IMR-90 (cell line): ENCODE measurements at places on chromosomes 7 and 10. TPM values are rescaled to one million over a fixed set of nuclear protein-coding genes. Genes with fewer than 3 reads are reported as not detected.

TRPV6 gene
- not detected in 2 replicates for total RNA-seq

PTPRZ1 gene
- not detected in 2 replicates for total RNA-seq

TMEM213 gene
- total RNA-seq = not detected in 2 replicates

CADPS2 gene
- total RNA-seq = 0.28 and 0.54 TPM in 2 replicates

NCF1 gene
- not detected in 2 replicates for total RNA-seq

VAX1 gene
- not detected in 2 replicates for total RNA-seq

SDK1 gene
- 1.1 and 1.6 TPM in 2 replicates for total RNA-seq

CFAP58 gene
- 0.36 and 0.83 TPM in 2 replicates for total RNA-seq

AZGP1 gene
- total RNA-seq = not detected in 2 replicates

SEMA3C gene
- 97.1 and 116 TPM in 2 replicates for total RNA-seq

GRID2IP gene
- total RNA-seq = not detected in 2 replicates

ETV1 gene
- total RNA-seq = 17.2 and 21.1 TPM in 2 replicates

GRCh38 chr7:102066476-102066875 lies 220.2 kb upstream of the SH2B2 start:
- no peak overlapping the region for H3K4me3 ChIP-seq
- H3K4me1 ChIP-seq = peaks cover 9% of the 10 kb centered on the region
- no peaks in the 10 kb centered on the region for H3K27me3 ChIP-seq
- H3K36me3 ChIP-seq = peaks cover 13% of the 10 kb centered on the region
- H3K27ac ChIP-seq = no peak overlapping the region

- no peaks in the 10 kb centered on the region for H3K27me3 ChIP-seq
- no peak overlapping the region for H3K27ac ChIP-seq
- H3K4me1 ChIP-seq = no peaks in the 10 kb centered on the region
- DNase-seq = no peak
- H3K36me3 ChIP-seq = no peaks in the 10 kb centered on the region
- H3K4me3 ChIP-seq = no peak overlapping the region
Measured at GRCh38 chr7:37277513-37277912, 171.2 kb downstream of the ELMO1 start.

- H3K27ac ChIP-seq = no peak overlapping the region
- H3K27me3 ChIP-seq = no peaks in the 10 kb centered on the region
- H3K36me3 ChIP-seq = no peaks in the 10 kb centered on the region
- no peak for DNase-seq
- H3K4me1 ChIP-seq = peaks cover 6% of the 10 kb centered on the region; the same call in 1 of the 2 replicates
Measured at GRCh38 chr10:95343573-95343972, 52.8 kb upstream of the PDLIM1 start.

DNA sequence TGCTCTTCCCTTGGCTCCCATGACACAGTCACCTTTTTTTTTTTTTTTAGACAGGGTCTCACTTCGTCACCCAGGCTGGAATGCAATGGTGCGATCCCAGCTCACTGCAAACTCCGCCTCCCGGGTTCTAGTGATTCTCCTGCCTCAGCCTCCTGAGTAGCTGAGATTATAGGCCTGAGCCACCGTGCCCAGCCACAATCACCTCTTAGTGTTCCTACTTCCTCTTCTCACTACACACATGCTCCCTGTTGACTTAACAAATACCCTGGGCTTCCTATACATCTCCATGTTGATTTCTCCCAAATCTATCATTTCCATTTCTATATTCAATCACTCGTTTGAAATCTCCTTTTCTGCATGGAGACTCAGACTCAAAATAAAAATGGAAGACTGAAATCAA lies 91.7 kb downstream of the CUBN start:
- DNase-seq = no peak
- H3K27me3 ChIP-seq = no peaks in the 10 kb centered on the region
- H3K36me3 ChIP-seq = no peaks in the 10 kb centered on the region
- no peak overlapping the region for H3K27ac ChIP-seq

DNA sequence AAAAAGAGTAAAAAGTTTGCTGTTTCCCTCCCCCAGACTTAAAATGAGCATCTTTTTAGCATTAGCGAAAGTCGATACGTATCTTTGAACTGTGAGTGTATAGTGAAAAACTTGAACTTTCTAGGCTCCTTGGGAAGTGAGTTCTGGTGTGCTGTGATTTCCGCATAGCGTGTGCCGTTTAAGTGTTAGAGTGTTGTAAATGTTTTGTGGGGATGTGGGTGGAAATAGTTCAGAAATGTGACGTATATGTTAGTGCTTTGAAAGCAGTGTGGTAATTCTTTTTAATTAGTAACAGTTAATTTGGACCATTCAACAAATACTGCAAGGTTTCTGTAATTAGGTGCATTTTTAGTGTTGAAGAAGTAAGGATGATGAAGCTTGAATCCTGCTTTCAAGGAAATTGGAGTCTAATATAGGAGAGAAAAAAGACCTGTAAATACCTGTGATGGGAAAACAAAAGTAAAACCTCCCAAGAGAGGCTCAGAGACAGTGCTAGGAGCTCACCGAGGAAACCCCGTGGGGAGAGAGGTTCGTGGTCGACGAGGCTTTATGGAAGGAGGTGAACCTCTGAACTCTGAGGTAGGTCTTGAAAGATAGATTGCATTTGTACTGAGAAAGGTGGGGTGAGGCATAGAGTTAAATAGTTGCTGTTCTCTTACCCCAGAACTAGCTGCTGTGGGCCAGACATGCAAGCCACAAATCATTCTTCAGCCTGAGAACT lies 40.8 kb downstream of the RBM33 start:
- peaks cover 20% of the 10 kb centered on the region for H3K36me3 ChIP-seq
- H3K27ac ChIP-seq = no peak overlapping the region
- H3K4me1 ChIP-seq = peaks cover 3% of the 10 kb centered on the region; the same call in 1 of the 2 replicates
- no peak overlapping the region for H3K4me3 ChIP-seq
- no peak for DNase-seq
- H3K27me3 ChIP-seq = no peaks in the 10 kb centered on the region

DNA sequence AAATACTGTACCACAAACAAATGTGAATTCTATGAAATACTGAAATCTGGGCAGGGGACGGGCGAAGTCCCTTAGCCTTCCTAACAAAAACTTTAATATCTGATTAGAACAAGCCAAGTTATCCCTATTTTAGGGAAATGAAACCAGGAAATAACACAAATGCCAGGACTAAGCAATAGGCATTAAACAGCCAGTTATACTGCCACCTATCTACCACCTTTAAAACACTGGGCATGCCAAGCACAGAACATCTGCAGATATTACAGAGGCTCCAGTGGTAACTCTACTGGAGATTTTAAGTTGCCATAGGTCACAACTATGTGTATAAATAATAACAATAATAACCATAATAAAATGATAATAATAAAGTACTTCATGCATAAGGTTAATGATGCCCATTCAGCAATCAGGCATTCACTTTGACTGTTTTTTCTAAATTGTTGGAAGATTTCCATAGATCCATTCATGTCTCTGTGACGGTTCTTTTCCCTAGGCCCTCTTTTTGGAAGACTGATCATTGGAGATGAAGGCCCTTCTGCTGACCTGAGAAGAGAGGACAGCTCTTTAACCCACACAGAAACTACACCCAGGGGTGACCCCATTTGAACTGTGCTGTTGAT lies 195.7 kb downstream of the CACNA2D1 start:
- H3K4me3 ChIP-seq = no peak overlapping the region
- no peak overlapping the region for H3K27ac ChIP-seq
- H3K4me1 ChIP-seq = no peaks in the 10 kb centered on the region
- peak; percentile 7 for DNase-seq
- no peaks in the 10 kb centered on the region for H3K36me3 ChIP-seq

GRCh38 chr10:95303535-95303934 lies 12.7 kb upstream of the PDLIM1 start:
- DNase-seq = peak; percentile 58
- no peaks in the 10 kb centered on the region for H3K36me3 ChIP-seq
- H3K4me3 ChIP-seq = no peak overlapping the region

DNA sequence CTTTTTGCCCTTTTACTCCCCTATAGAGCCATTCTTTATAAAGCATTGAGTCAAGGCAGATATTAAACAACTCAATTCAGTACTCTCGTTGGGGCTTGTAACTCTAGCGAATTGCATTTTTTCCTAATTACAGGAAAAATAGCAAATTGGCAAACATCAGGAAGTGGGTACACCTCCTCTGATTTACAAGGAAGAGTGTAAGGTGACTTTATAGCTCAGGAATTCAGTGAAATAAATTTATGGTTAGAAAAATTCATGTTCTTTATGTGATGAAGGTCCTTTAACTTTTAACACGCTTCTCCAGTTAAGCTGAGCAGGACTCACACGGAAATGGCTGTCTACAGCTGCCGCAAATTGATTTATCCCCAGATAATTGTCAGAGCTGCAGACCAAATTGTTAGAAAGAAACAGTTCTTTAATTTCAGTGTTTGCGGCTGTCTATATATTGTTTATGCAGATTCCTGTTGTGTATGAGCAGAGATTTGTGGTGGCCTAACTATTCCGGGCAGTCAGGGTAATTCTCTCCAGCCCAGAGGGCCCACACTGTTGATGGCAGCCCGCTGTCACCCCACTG lies 151.1 kb upstream of the MKI67 start:
- no peak for DNase-seq
- H3K27me3 ChIP-seq = no peaks in the 10 kb centered on the region
- H3K27ac ChIP-seq = no peak overlapping the region
- H3K4me1 ChIP-seq = no peaks in the 10 kb centered on the region
- no peak overlapping the region for H3K4me3 ChIP-seq
- H3K36me3 ChIP-seq = no peaks in the 10 kb centered on the region

DNA sequence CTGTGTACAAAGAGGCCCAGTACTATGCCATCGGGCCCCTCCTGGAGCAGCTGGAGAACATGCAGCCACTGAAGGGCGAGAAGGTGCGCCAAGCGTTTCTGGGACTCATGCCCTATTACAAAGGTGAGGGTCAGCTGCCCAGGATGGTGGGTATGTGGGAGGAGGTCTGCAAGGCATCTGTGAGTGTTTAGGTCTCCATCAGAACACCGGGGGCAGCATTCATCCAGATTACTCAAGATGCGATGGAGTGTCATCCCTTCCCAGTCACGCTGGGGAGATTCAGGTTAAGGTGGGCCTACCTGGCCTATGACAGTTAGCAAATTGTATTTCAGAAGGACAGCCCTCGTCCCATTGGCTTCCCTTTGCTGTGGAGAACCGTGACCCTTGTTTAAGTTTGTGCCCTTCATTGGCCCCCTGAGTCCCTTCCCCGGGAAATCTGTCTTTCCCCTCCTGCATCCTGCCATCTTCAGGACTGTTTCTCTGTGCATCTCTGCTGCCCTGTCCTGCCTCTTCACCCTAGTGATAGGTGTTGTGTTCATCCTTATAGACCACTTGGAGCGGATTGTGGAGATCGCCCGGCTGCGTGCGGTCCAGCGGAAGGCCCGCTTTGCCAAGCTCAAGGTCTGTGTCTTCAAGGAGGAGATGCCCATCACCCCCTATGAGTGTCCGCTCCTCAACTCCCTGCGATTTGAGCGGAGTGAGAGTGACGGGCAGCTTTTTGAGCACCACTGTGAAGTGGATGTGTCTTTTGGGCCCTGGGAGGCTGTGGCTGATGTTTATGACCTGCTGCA lies 9.8 kb downstream of the KCTD7 start:
- no peak overlapping the region for H3K27ac ChIP-seq
- H3K27me3 ChIP-seq = no peaks in the 10 kb centered on the region
- no peak overlapping the region for H3K4me3 ChIP-seq

GRCh38 chr7:51160411-51160810 lies 156.2 kb downstream of the COBL start:
- no peak overlapping the region for H3K27ac ChIP-seq
- no peak for DNase-seq
- no peak overlapping the region for H3K4me3 ChIP-seq
- H3K27me3 ChIP-seq = peaks cover 10% of the 10 kb centered on the region; the same call in 1 of the 2 replicates
- H3K4me1 ChIP-seq = no peaks in the 10 kb centered on the region
- H3K36me3 ChIP-seq = no peaks in the 10 kb centered on the region

GRCh38 chr7:66500087-66500486 lies 128.6 kb upstream of the KCTD7 start:
- H3K4me1 ChIP-seq = peaks cover 2% of the 10 kb centered on the region; the same call in 1 of the 2 replicates
- no peak for DNase-seq
- no peak overlapping the region for H3K4me3 ChIP-seq
- no peaks in the 10 kb centered on the region for H3K36me3 ChIP-seq
- H3K27ac ChIP-seq = no peak overlapping the region

GRCh38 chr10:12822126-12822892 lies 179.2 kb downstream of the CCDC3 start:
- H3K27me3 ChIP-seq = no peaks in the 10 kb centered on the region; the same call in 1 of the 2 replicates
- H3K27ac ChIP-seq = no peak overlapping the region
- H3K36me3 ChIP-seq = no peaks in the 10 kb centered on the region
- DNase-seq = no peak
- no peak overlapping the region for H3K4me3 ChIP-seq

DNA sequence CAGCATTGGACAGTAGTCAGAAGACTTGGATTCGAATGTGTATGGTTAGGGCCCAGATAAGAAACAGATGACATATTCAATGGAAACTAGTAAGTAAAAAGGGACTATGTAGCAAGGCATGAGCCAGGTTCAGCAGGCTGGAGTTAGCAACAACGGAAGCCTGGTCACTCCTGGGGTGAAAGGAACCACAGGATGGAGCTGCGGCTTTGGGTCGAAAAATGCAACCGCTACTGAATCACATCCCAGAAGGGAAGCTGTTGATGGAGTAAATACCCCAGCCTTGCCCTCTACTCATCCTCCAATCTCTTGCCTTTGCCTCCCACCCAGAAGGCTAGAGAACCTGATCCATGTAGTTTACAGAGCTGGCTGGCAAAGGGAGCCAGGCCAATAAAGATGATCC lies 37.5 kb upstream of the EGR2 start:
- no peak overlapping the region for H3K4me3 ChIP-seq
- no peak for DNase-seq
- peaks cover 3% of the 10 kb centered on the region; the same call in 1 of the 2 replicates for H3K27me3 ChIP-seq
- no peak overlapping the region for H3K27ac ChIP-seq

DNA sequence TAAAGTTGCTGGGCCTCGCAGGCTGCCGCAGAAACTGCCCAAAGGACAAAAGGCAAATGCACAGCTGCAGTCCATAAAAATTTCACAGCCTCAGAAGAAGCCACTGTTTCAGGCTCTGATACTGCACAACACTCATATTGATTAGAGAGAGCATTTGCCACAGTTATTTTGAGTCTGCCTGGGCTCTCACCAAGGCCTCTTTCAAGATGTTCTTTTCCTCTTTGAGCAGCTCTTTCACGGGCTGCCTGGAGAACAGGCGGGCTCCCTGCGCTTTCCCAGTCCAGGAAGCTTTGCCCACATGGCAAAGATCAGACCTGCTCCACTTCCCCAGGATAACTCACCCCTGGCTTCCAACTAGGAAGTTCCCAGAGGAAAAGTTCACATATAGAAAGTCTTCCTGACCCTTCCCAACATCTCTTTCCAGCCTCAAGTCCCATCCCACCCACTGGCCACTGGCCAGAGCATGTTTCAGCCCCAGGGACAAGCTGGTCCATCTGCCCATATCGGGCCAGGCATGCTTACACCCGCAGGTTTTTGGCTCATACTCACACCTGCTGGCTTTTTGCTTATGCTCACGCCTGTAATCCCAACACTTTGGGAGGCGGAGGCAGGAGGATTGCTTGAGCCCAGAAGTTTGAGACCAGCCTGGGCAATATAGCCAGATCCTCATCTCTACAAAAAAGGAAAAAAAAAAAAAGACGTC lies 3.3 kb downstream of the SLIT1 start:
- DNase-seq = no peak
- H3K27me3 ChIP-seq = peaks cover 82% of the 10 kb centered on the region
- no peak overlapping the region for H3K4me3 ChIP-seq
- H3K4me1 ChIP-seq = no peaks in the 10 kb centered on the region
- H3K36me3 ChIP-seq = no peaks in the 10 kb centered on the region

- no peak overlapping the region for H3K27ac ChIP-seq
- H3K36me3 ChIP-seq = no peaks in the 10 kb centered on the region
- H3K4me1 ChIP-seq = no peaks in the 10 kb centered on the region
- DNase-seq = peak; percentile 88
- H3K27me3 ChIP-seq = no peaks in the 10 kb centered on the region
- H3K4me3 ChIP-seq = no peak overlapping the region
Measured at GRCh38 chr7:65438598-65438997, 64.9 kb downstream of the ZNF92 start.

GRCh38 chr7:151448261-151449252 lies 8.6 kb upstream of the CRYGN start:
- no peaks in the 10 kb centered on the region for H3K36me3 ChIP-seq
- no peaks in the 10 kb centered on the region; the same call in 1 of the 2 replicates for H3K4me1 ChIP-seq
- no peak overlapping the region for H3K27ac ChIP-seq
